ENCODE measurements at places on chromosomes 3 and 15. TPM values are rescaled to one million over a fixed set of nuclear protein-coding genes. Genes with fewer than 3 reads are reported as not detected.
A peak's percentile ranks its signal among the peaks of the same experiment; 100 is the strongest.

- DNase-seq: no peak
- no peak overlapping the region for H3K27ac ChIP-seq
- no peaks in the 10 kb centered on the region for H3K27me3 ChIP-seq
- no peak overlapping the region for H3K4me3 ChIP-seq
- H3K36me3 ChIP-seq: no peaks in the 10 kb centered on the region
- no peaks in the 10 kb centered on the region for H3K4me1 ChIP-seq
Measured at GRCh38 chr3:112477891-112478290, 21.4 kb downstream of the BTLA start.

DNA sequence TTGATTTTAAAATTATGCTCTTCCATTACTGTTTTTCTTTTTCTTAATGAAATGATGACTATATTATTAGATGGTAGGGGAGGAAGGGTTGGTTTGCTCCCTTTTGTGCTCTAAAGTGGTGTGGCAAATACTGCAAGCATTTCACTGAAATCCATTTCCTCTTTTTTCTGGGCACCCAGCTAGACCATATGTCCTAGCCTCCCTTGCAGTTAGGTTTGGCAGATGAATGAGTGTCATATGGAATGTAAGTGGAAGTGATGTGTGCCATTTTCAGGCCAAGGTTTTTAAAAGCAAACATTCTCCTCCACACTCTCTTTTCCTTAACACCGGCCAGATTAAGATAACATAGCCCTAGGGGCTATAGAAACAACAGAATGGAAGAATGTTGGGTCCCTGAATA is 363.0 kb downstream of the FGF12 start:
- no peak overlapping the region for H3K27ac ChIP-seq
- no peak for DNase-seq
- no peak overlapping the region for H3K4me3 ChIP-seq
- H3K4me1 ChIP-seq: no peaks in the 10 kb centered on the region
- no peaks in the 10 kb centered on the region for H3K36me3 ChIP-seq
- H3K27me3 ChIP-seq: no peaks in the 10 kb centered on the region

- no peaks in the 10 kb centered on the region for H3K27me3 ChIP-seq
- H3K4me1 ChIP-seq: no peaks in the 10 kb centered on the region
- H3K4me3 ChIP-seq: no peak overlapping the region
- H3K36me3 ChIP-seq: no peaks in the 10 kb centered on the region
- no peak overlapping the region for H3K27ac ChIP-seq
Measured at GRCh38 chr3:175980486-175981090, 1121.5 kb downstream of the NAALADL2 start.

- H3K4me3 ChIP-seq: no peak overlapping the region
- H3K27ac ChIP-seq: no peak overlapping the region
- no peaks in the 10 kb centered on the region for H3K36me3 ChIP-seq
- no peaks in the 10 kb centered on the region for H3K4me1 ChIP-seq
Measured at GRCh38 chr3:107987036-107987939, 103.5 kb downstream of the CD47 start.

DNA sequence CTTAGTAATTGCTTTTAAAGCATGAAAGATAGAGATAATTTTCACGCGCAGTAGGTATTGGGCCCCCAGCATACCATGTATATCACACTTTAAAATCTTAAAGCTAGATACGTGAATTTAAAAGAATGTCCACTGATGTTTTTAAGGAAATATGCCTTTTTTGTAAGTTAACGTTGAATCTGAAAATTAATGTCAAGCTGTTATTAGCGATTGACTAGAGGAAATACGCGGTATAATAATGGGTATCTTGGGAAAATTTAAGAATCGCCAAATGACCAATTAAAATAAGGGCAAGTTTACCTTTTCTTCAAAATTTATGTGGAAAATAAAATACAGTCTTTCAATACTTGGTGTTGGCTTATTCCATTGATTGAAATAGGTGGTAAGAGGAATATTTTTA is 13.3 kb upstream of the CHD2 start:
- no peaks in the 10 kb centered on the region for H3K27me3 ChIP-seq
- H3K4me3 ChIP-seq: no peak overlapping the region
- no peak for DNase-seq
- peaks cover 2% of the 10 kb centered on the region for H3K36me3 ChIP-seq
- no peak overlapping the region for H3K27ac ChIP-seq

DNA sequence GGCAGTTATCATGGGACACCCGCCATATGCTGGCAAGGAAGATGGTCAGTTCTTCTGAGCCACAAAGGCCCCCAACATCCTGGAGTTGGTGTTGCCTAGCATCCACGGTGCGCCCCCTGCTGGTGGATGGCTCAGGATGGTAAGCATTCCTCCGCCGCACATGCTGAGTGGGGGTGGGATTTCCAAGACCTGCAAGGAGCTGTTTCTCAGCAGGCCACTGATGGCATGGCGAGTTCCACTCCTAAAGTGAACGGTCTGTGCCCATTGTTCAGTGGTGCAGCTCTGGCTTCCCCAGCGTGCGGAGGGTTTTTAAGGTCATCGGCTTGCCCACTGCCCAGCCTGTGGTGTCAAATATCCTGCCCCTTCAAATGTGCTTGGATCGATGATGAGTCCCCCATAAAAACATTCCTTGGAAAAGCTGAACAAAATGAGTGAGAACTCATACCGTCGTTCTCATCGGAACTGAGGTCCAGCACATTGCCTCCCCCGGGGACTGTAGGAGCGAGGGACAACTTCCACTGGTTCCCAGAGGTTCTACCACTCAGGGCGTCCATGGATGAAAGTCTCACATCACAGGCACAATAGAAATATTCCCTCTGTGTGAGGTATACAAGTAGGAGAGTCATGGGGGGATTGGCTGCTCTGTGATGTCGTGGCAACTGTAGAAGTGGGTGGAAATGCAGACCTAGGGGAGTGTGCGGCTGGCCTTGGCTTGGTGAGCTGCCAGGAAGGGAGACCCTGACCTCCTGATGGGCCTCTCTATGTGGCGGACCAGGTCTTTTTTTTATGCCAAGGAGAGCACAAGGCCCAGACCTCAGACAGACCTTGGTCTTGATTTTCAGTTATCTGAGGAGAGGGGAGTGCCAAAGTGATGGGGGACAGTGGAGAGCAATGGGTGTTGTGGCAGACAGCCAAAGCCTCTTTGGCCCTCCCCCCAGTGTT is 102.0 kb downstream of the SNRPN start:
- H3K27me3 ChIP-seq: no peaks in the 10 kb centered on the region
- H3K36me3 ChIP-seq: no peaks in the 10 kb centered on the region
- H3K4me3 ChIP-seq: no peak overlapping the region
- DNase-seq: peak; percentile 42

DNA sequence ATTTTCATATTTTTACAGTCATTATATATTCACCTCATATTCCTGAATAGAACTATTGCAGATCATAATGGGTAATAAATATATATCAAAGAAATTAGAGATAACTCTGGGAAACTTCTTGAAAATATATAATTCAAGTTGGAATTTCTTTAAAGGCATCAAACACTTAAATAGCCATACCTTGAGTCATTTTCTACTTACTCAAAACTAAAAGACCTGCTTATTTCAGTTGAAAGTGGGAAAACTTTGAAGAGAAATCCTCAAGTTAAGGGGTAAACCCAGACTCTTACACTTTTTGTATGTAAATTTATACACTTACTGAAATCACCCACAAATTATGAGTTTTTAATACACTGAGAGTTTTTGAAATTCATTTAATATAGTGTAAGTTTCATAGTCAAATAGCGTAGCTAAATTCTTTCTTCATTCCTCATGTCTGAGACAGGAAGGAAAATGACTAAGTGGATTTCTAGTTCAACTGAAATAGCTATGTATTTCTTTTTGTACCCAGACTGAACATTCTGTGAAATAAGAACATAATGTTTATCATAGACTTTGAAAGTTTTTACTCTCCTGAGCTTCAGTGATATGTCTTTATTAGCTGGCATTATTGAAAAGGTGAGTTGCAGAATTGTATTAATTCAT is 4.6 kb upstream of the ALCAM start:
- H3K27me3 ChIP-seq: no peaks in the 10 kb centered on the region
- H3K27ac ChIP-seq: no peak overlapping the region
- DNase-seq: no peak
- no peak overlapping the region for H3K4me3 ChIP-seq
- H3K36me3 ChIP-seq: no peaks in the 10 kb centered on the region
- H3K4me1 ChIP-seq: no peaks in the 10 kb centered on the region

MORC1 gene
- total RNA-seq: 0.12 TPM

Measured in right lobe of liver (tissue), 6 donors.